NCI-H446 (cell line): ENCODE measurements at places on chromosomes 3 and 15.
A peak's percentile ranks its signal among the peaks of the same experiment; 100 is the strongest.

DNA sequence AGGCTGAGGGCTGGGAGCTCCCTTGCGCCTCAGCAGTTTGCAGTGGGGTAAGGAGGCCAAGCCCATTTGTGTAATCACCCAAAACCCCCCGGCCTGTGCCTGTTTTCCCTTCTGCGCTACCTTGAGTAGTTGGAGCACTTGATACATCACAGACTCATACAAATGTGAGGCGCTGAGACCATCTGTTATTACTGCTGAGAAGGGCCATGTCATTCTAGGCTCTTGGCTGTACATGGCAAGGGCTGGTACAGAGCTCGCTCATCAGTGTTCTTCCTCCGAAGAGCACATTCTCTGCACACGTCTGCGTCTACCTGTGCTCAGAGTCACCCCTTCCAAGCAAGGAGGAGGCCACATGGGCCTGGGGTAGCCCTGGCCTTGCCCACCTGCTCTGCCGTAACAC is 9.3 kb downstream of the PLA2G4B start:
- DNase-seq = no peak

GRCh38 chr3:10426346-10427220 is 78.8 kb downstream of the ATP2B2 start:
- DNase-seq = no peak

DNA sequence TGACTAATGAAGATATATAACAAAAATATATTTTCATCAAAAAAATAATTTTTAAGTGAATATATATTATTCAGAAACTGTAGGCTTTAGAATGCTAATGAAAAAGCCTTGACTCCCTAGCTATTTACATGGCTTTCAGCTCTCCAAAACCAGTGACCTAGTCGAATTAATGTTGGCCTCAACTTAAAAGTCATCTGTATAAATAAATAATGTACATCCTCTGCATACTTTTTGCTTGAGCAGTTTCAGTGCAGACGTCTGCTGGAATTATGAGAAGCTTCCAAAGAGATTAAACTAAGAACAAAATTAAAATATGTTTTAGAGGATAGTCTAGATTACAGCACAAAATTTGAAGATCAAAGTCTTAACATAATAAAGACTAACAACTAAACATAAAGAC is 520.4 kb upstream of the ALCAM start:
- no peak for DNase-seq

GRCh38 chr3:46318207-46318927 is 35.5 kb upstream of the CCR2 start:
- DNase-seq = no peak

- no peak for DNase-seq
Measured at GRCh38 chr3:99838755-99839154, 21.1 kb downstream of the CMSS1 start.

DNA sequence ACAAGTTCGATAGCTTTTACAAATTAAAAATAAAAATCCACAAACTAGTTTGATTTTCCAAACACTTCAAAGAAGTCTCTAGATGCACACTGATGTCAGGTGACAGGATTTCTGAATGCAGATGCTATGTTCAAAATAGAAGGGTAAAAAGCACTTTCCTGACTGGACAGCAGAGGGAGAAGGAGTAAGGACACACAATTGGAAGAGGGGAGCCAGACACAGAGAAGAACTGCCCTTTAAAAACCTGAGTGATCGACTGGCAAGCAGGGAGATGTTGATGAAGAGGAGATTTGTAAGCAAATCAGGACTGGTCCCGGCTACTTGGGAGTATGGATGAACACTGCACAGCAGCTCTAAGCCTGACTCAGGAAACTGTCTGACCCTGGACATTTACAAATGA is 612.8 kb downstream of the MAGI1 start:
- peak; percentile 1 for DNase-seq

GRCh38 chr3:186566772-186567071 is 417 bp downstream of the TBCCD1 start:
- no peak for DNase-seq

- DNase-seq = no peak
Measured at GRCh38 chr15:85744579-85744978, 50.1 kb downstream of the KLHL25 start.

DNA sequence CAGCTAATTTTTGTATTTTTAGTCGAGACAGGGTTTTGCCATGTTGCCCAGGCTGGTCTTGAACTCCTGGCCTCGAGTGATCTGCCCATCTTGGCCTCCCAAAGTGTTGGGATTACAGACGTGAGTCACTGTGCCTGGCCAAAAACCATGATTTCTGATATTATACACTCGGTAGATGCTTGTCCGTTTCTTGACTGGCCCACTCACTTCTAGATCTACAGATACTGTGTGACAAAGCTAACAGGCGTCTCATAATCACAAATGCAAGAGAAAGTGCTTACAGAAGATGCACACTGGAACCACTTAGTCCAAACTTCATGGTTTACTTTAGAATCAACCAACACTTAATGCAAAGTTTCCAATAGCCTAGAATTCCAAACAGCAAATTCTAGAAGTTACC is 8.4 kb downstream of the PROK2 start:
- no peak for DNase-seq

DNA sequence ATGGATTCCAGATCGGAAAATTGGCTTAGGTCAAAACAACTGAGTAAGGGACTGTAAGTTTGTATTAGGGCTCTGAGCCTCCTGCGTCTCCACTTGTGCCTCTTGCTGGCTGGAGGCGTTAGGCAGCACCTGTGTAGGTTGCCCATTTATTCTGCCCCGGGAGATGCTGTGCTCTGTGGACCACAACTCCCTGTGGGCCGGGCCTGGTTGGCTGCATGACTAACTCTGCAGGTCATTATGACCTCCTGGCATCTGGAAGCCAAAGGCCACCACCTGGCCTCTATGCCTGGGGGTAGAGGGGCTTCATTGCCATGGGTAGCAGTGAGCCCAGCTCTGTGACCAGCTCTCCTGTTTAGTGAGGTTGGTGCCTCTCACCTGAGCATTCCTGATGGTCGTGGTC is 36.0 kb upstream of the BDH1 start:
- no peak for DNase-seq

DNA sequence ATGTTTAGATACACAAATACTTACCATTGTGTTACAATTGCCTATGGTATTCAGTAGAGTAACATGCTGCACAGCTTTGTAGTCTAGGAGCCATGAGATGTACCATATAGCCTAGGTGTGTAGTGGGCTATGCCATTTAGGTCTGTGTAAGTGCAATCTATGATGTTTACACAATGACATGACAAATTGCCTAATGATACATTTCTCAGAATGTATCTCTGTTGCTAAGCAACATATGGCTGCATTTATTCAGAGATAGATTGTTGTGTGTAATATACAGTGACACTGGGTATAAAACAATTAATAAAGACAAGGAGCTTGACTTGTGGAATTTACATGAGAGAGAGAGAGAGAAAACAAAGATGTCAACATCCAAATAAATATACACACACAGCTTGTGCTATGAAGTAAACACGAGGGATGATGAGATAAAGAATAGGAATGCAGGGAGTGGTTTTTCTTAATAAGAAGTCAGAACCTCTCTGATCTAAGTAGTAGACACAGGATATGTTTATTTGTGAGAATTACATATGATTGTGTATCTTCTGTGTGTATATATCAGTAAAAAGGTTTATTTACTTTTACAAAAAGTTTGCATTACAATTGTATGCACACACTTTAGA is 110.0 kb downstream of the KCNAB1 start:
- no peak for DNase-seq

DNA sequence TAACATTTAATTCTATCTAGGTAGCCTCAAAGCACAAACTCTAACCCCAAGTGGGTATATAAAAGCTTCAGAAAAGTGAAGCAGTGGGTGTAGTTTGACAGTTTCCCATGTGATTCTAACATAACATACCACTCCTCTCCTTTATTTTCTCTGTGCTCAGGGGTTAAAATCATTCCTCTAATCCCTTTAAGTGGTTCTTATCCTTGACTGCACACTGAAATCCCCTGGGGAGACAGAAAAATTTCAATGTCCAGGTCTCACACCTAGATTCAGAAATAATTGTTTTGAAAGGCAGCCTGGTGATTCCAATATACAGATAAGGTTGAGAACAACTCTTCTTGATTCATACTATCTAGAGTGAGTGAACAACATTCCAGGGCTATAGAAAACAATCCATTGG is 986.4 kb downstream of the ROBO1 start:
- no peak for DNase-seq

- no peak for DNase-seq
Measured at GRCh38 chr3:53816425-53816824, 29.8 kb downstream of the CHDH start.

DNA sequence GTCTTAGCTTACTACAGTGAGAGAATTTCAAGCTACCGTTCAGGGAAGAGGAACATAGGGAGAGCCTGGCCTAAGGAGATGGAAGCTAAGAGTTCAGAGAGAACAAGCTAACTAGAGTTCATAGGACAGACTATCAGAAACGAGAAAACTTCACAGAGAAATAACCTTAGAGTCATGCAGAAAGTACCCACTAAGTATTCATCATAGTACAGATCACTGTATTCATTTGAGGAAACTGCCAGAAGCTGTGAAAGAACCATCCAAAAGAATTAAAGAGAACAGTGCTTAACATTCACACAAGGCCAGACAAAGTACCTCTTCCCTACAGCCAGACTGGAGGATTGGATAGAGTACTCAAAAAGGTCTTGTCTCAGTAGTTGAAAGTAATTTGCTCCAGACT is 15.2 kb upstream of the GBE1 start:
- no peak for DNase-seq

DNA sequence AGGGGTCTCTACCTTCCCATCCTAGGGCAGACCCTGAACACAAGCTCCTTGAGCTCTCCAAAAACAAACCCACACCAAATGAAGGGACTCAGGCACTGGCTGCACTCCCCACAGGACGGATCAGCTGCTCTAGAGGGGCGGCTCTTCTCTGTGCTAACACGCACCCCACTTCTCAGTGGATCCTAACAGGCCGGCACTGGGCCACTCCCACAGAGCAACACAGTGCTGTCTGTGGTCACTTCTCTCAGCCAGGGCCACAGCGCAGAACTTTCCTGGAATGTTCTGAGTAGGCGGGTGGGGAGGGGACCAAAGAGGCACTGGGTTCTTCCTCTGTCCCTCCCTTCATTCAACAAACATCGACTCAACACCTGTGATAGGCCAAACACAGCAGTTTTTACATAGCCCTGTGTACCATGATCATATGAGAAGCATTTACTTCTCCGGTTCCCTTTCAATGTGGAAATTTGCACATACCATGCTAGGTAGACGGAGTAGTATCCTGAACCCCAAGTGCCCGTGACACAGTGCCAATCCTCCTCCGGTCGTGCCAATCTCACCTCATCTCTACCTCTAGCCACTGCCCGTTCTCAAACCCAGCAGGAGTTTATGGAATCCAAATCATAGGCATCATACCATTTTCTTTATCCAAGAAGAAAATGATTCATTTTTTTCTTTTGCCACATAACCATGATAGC is 98.1 kb downstream of the LRIG1 start:
- DNase-seq = no peak

DNA sequence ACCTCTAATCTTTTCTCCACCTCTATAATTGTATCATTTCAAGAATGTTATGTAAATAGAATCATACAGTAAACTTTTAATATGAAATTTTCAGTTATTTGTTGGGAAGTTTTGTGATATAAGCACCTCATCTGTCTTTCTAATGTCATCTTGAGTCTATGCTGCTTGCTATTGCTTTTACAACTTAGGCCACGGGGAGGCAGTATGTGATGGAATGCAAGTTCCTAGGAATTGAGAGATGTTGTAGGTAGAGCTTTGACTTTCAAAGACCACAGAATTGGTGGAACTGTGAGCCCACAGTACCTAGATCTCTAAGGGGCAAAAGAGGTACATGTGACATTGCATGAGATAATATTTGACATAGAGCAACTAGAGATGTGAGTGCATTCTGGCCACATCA is 328.3 kb downstream of the MFSD1 start:
- DNase-seq = peak; percentile 9

DNA sequence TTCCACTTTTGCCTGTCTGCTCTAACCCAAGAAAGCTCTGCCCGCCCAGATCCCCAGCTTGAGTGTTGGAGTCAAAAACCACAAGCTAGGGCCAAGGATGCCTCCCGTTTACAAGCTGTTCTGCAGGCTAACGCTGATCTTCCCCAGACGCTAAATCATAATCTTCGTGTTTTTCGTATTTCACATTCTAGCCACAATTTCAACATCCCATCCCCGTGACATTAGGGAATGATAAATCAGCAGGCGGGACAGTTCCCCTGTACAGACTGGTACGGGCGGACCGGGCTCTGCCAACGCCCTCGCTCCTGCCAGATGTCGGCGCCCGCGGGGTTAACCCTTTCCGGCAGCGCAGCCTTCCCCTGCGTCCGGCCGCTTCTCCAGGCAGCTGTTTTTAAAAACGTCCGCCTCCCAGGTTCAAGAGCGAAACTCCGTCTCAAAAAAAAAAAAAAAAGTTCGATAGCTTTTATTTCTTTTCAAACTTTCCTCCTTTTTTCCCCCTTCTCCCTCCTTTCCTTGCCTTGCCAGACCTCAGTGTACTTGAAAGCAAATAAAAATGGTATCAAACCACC is 81.0 kb upstream of the BNC1 start:
- DNase-seq = no peak

GRCh38 chr3:128356822-128357221 is 109.9 kb downstream of the DNAJB8 start:
- peak; percentile 35 for DNase-seq

DNA sequence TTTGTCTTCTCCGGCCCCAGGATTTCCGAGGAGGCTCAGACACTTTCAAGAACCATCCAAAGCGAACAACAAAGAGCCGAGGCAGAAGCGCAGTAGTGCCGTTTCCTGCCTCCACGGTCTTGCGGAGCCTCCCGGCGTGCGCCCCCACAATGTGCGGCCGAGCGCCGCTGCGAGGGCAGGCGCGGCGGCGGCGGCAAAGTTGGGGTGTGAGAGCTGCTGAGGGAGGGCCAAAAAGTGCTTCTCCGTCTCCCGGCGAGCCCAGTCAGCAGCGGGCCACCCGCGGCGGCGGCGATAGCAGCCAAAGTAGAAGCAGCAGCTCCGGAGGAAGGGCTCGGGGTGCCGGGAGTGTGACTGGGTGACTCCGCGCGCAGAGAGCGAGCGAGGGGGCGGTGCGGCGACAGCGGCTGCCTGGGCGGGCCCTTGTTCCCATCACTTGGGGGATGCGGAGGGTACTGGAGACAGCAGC is 749.1 kb downstream of the ROBO1 start:
- DNase-seq = peak; percentile 28

DNA sequence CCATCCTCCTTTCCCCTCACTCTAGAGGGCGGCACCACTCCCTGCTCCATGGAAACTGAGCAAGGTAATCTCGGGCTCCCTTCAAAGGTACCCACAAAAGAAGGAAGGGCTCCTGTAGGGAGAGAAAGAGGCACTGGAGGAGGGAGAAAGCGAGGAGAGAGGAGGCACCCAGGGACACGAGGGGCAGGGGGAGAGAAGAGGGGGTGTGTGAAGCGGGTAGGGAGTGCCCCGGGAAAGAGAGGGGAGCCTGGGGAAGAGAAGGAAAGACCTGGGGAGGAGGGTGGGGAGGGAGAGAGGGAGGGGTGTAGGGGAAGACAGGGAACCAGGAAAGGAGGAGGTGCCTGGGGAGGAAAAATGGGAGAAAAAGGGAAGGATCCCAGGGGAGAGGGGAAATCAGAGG is 523 bp downstream of the VILL start:
- DNase-seq = no peak
